ENCODE measurements at places on chromosomes 1 and 21. TPM values are rescaled to one million over a fixed set of nuclear protein-coding genes. Genes with fewer than 3 reads are reported as not detected.

- H3K4me3 ChIP-seq = peak overlapping the region; percentile 56
- H3K27me3 ChIP-seq = peaks cover 12% of the 10 kb centered on the region
- peak overlapping the region; percentile 80 for H3K27ac ChIP-seq
Measured at GRCh38 chr1:225896937-225897549, 8.1 kb upstream of the LEFTY1 start.

- DNase-seq = no peak
- H3K4me1 ChIP-seq = peaks cover 40% of the 10 kb centered on the region
- H3K36me3 ChIP-seq = peaks cover 73% of the 10 kb centered on the region
- no peak overlapping the region for H3K4me3 ChIP-seq
- H3K27ac ChIP-seq = peak overlapping the region; percentile 60
Measured at GRCh38 chr1:159055181-159055641, 21.4 kb downstream of the AIM2 start.

GRCh38 chr1:198086051-198086745 is 70.6 kb upstream of the NEK7 start:
- H3K36me3 ChIP-seq = no peaks in the 10 kb centered on the region
- no peak overlapping the region for H3K27ac ChIP-seq
- peaks cover 8% of the 10 kb centered on the region for H3K4me1 ChIP-seq
- H3K27me3 ChIP-seq = peaks cover 1% of the 10 kb centered on the region

DNA sequence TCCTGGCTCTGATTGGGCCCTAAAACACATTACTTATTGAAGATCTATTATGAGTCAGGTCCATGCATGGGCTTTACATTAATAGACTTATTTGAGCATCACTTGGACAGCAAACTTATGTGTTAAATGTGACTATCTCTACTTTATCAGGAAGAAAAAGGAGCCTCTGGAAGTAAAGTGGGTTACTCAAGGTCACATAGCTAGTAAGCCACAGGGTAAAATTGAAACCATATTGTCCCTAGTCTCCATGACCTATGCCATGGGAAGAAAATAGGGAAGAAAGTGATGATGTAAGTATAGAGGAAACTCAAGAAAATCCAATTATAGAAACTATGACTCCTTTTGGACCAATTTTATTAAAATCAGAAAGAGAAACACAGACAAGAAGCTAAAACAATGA is 555.3 kb downstream of the NUF2 start:
- DNase-seq = no peak
- H3K27ac ChIP-seq = no peak overlapping the region
- H3K36me3 ChIP-seq = no peaks in the 10 kb centered on the region
- no peak overlapping the region for H3K4me3 ChIP-seq
- no peaks in the 10 kb centered on the region for H3K27me3 ChIP-seq

DNA sequence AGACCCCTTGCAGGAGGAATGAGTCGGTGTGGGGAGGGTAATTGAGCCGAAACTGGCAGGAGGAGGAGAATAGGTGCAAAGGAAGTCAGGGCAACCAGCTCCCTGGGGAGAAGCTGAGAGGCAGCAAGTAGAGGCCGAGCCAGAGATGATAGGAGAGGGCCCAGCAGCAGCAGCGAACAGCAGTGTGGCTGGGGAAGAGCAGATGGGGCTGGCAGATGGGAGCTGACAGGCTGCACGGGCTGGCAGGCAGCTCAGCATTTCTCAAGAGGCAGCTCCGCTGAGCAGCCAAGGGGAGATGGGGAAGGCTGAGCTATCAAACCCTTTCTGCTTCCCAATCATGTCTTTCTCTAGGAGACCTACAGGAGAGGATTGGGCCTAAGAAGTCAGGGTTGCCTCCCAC is 158.2 kb downstream of the TRIM33 start:
- H3K27me3 ChIP-seq = no peaks in the 10 kb centered on the region
- no peaks in the 10 kb centered on the region for H3K36me3 ChIP-seq
- no peak overlapping the region for H3K27ac ChIP-seq
- H3K4me1 ChIP-seq = peaks cover 3% of the 10 kb centered on the region

DNA sequence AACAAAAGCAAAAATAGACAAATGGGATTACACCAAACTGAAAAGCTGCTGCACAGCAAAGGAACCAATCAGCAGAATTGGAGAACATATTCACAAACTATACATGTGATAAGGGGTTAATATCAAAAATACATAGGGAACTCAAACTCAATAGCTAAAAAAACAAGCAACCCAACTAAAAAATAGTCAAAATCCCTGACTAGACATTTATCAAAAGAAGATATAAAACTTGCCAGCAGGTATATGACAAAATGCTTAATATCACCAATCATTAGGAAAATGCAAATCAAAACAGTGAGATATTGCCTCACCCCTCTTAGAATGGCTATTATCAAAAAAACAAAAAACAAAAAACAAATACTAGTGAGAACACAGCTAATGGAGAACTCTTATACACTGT is 140.3 kb downstream of the LRRIQ3 start:
- no peaks in the 10 kb centered on the region for H3K27me3 ChIP-seq
- no peaks in the 10 kb centered on the region for H3K36me3 ChIP-seq
- H3K4me3 ChIP-seq = no peak overlapping the region
- no peaks in the 10 kb centered on the region for H3K4me1 ChIP-seq
- no peak for DNase-seq
- no peak overlapping the region for H3K27ac ChIP-seq

- no peaks in the 10 kb centered on the region for H3K27me3 ChIP-seq
- H3K4me3 ChIP-seq = peak within 1 kb of the TSS; percentile 96
- peaks cover 35% of the 10 kb centered on the region for H3K36me3 ChIP-seq
- no peak for DNase-seq
- H3K4me1 ChIP-seq = peaks cover 43% of the 10 kb centered on the region
- peak within 1 kb of the TSS; percentile 96 for H3K27ac ChIP-seq
Measured at GRCh38 chr1:156751451-156751756, at the start of gene HDGF. HDGF (minus strand) TSS chr1:156751675; CDS start chr1:156751429, 246 bp downstream.

DNA sequence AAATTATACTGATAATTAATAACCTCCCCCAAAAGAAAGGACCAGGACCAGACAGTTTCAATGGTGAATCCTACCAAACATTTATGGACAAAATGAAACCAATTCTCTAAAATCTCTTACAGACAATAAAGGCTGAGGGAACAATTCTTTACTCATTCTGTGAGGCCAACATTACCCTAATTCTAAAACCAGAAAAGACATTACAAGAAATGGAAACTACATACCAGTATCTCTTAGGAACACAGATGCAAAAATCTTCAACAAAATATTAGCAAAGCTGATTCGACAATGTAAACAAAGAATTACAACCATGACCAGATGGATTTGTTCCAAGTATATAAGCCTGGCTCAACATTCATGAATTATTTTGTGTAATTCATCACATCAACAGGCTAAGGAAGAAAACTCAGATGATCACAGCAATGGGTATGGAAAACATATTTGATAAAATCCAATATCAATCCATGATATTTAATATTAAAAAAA is 8.6 kb downstream of the TMED5 start:
- peak overlapping the region; percentile 76 for H3K4me3 ChIP-seq
- peaks cover 54% of the 10 kb centered on the region for H3K4me1 ChIP-seq
- peak overlapping the region; percentile 88 for H3K27ac ChIP-seq
- DNase-seq = no peak
- H3K27me3 ChIP-seq = no peaks in the 10 kb centered on the region

Gene CCDC27
- not detected for total RNA-seq

Gene CENPF
- 180 TPM for total RNA-seq

Gene PLA2G5
- not detected for total RNA-seq
